Bladder microvascular endothelial cell (primary cell): ENCODE measurements at places on chromosomes 7 and 10. TPM values are rescaled to one million over a fixed set of nuclear protein-coding genes. Genes with fewer than 3 reads are reported as not detected.

The UCN3 gene
- not detected in 2 replicates for total RNA-seq

The SLC16A9 gene
- total RNA-seq = 0.13 and 0.16 TPM in 2 replicates

The BEND7 gene
- 10.0 and 21.2 TPM in 2 replicates for total RNA-seq

The CDH23 gene
- total RNA-seq = under 0.01 and 0.06 TPM in 2 replicates

The CCL24 gene
- not detected in 2 replicates for total RNA-seq

The SLC39A12 gene
- not detected in 2 replicates for total RNA-seq
